Urinary bladder (tissue), 4 donors: ENCODE measurements at places on chromosomes 13 and 19.

GRCh38 chr13:22800526-22801401 is 380.0 kb upstream of the SGCG start:
- DNase-seq = no peak

- no peak for DNase-seq
These were observed 57.3 kb downstream of the SMARCA4 start for GRCh38 chr19:11018179-11018578.

GRCh38 chr13:26200811-26201210 is 21.3 kb downstream of the RNF6 start:
- DNase-seq = no peak

- no peak for DNase-seq
These were observed 24.5 kb upstream of the CXCL17 start for GRCh38 chr19:42467183-42467760.

GRCh38 chr13:76799696-76800095 is 86.5 kb downstream of the KCTD12 start:
- DNase-seq = no peak

GRCh38 chr13:46172531-46172991 is 9.4 kb downstream of the LCP1 start:
- no peak for DNase-seq

- no peak for DNase-seq
These were observed 10.7 kb downstream of the ERCC5 start for GRCh38 chr13:102856557-102856956.

- DNase-seq = no peak
These were observed 480.1 kb downstream of the GPC5 start for GRCh38 chr13:91878491-91878890.

GRCh38 chr13:103799028-103799427 is 732.8 kb upstream of the SLC10A2 start:
- DNase-seq = no peak

GRCh38 chr19:39432677-39433025 is 3.1 kb downstream of the RPS16 start:
- DNase-seq = no peak

DNA sequence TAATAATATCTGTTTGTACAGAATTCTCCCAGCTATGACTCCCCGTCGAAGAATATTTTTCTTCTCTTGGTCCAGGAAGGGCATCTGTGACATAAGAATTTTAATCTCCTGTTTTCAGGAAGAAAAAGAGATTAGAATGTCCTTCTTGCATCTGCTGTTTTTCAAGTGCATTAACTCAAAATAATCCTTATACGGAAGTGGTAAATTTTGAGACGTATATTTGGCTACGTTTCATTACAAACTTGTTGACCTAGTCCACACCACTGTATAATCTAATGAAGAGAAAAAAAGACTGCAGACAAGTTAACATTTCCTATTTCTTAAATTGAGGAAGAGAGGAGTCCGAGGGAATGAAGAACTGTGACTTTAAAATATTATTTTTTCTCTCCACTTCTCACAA is 959.9 kb downstream of the DIAPH3 start:
- DNase-seq = no peak

DNA sequence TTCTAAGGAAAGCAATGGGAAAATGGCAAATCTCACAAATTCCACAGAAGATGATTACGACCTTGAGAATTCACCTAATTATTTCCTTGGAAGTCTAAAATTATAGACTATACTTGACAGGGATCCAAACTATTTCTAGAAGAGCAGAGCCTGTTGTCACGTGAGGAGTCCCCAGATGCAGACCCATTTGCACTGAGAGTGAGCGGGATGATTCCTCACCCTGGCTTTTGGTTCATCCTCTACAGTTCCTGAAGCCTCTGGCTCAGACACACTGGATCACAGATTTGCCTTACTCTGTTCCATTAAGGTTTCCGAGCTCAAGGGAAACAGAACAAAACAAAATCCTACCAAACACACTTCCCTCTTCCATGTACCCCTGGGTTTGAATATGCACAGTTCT is 23.0 kb upstream of the CYSLTR2 start:
- DNase-seq = no peak

DNA sequence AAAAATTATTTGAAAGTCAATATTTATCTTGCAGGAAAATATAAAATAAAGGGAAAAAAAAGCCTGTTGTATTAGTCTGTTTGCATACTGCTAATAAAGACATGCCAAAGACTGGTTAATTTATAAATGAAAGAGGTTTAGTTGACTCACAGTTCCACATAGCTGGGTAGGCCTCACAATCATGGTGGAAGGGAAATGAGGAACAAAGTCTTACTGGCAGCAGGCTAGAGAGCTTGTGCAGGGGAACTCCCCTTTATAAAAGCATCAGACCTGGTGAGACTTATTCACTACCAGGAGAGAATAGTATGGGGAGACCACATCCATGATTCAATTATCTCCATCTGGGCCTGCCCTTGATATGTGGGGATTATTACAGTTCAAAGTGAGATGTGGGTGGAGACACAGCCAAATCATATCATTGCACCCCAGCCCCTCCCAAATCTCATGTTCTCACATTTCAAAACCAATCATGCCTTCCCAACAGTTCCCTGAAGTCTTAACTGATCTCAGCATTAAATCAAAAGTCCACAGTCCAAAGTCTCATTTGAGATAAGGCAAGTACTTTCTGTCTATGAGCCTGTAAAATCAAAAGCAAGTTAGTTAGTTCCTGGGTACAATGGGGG is 1416.5 kb upstream of the SPRY2 start:
- DNase-seq = no peak

GRCh38 chr19:51724543-51724942 is 752 bp upstream of the HAS1 start:
- no peak for DNase-seq

DNA sequence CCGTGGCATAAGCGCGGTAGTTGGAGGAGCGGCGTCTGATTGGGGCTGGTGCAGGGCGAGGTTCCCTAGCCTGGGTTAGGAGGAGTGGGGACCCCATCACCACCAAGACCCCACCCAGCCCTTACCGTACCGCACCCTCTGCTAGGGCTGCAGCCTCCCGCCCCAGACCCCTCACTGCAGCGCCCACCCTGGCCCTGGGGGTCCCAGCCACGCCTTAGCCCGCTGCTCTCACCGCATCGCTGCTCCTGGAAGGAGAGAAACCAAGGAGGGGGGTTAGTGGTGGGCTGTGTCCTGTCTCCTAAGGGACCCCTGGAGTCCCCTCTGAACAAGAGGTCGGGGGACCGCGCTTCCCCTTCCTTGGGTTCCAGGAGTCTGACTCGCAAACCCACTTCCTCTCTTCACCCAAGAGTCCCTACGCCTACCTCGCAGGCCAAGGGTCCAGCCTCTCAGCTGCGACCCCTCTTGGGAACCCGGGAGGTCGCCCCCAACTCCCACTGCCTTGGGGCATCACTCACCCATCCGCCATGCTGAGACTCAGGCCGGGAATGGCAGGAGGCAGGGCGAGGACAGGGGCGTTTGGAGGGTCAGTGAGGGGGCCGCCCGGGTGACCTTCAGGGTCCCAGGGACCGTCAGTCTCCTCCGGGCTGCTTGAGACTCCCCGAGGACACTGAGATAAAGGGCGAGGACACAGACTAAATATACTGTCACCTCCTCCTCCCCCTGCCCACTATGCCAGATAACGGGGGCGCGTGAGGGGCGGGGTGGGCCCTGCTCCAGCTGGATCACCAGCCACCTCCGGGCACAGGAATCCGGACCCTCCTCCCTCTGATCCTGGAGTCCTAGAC is at the start of gene TNNI3:
Gene TNNI3 (minus strand): TSS at position 669 of the 845 bp plus-strand sequence. CDS start 143 bp downstream, at position 526.
- DNase-seq = no peak

DNA sequence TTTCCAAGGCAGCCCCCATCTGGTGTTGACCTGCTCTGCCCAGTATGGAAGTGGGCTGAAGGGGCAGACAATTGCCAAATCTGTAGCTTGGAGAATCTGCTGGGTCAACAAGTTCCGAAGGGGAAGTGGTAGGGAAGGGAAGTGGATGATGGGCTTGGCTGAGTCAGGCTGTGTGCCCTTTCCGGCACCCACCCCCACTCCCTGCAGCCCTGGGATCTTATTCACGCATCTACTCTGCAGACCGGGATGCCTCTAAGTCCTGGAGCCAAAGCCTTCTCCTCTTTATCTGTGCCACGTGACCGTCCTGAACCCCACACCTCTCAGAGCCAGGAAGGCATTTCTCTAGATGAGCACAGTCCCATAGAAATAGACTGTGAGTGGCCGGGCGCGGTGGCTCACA is 7.5 kb upstream of the C5AR2 start:
- no peak for DNase-seq

DNA sequence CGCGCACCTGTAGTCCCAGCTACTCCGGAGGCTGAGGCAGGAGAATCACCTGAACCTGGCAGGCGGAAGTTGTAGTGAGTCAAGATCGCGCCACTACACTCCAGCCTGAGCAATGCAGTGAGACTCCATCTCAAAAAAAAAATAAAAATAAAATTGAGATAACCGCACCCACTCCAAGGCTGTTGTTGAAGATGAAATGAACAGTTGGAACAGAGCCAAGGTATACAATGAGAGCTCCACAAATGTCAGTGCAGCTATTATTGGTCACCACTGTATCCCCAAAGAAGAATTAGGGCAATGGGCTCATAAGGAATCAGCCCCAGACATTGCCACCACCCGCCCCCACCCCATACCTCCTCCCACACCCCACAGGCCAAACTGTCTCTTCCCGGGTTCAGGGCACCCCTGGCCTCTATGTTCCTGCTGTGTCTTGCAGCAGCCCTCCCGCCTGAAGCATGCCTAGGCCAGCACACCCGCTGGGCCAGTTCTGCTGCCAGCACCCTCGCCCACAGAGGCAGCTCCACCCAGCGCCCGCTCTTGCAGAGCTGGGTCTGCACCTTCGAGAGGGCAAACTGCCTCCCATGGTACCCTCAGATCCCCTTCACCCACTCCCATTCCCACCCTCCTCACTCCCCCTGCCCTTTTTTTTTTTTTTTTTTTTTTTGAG is 3.5 kb upstream of the S1PR5 start:
- no peak for DNase-seq

GRCh38 chr13:60662595-60662994 is 265.6 kb downstream of the TDRD3 start:
- no peak for DNase-seq

DNA sequence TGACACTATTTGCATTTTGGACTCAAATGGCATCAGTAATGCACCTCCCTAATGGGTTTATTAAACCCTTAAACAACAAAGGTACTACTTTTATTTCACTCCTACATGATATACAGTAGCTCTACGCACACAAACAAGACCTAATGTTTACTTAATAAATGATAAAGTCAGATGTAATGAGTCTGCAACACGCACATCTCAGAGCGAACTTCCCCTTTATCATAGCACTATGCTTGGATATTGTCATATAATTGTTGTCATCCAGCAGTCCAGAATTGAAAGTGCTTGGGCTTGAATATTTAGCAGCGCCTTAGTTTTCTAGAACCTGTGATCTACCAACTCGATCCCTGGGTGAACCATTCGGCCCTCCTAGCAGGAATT is 772 bp downstream of the PARP4 start:
- no peak for DNase-seq

GRCh38 chr13:36753176-36753575 is 65.8 kb upstream of the RFXAP start:
- no peak for DNase-seq

DNA sequence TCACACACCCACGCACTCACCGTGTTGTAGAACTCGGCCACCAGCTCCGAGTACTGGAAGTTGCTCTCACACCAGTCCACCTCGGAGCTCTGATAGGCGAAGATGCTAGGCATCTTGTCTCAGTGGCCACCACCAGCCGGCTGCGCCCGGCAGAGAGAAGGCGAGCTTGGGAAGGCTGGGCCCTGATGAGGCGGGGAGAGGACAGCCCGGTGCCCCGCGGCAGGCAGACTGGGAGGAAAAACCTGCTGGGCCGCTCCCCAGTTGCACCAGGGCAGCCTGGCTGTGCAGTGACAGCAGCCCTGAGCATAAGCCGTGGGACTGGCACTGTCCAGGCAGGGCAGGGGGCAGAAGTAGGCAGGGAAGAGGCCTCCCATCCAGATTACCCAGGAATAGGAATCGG is at the start of gene ACER1:
Gene ACER1 (minus strand): TSS at position 174 of the 400 bp plus-strand sequence. CDS start 61 bp downstream, at position 113.
- DNase-seq = no peak

DNA sequence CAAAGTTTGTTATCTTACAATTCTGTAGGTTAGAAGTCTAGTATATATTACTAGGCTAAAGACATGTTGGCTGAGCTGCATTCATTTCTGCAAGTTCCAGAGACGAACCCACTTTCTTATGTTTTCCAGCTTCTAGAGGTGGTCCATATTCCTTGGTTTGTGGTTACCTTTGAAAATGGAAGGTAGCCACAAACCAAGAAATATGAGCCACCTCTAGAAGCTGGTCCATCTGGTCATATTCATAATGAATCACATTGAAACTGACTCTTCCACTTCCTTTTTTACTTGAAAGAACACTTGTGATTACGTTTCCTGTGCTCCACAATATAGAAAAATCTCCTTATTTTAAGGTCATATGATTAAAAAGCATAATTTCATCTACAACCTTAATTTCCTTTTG is 943.0 kb upstream of the PCDH9 start:
- DNase-seq = no peak

DNA sequence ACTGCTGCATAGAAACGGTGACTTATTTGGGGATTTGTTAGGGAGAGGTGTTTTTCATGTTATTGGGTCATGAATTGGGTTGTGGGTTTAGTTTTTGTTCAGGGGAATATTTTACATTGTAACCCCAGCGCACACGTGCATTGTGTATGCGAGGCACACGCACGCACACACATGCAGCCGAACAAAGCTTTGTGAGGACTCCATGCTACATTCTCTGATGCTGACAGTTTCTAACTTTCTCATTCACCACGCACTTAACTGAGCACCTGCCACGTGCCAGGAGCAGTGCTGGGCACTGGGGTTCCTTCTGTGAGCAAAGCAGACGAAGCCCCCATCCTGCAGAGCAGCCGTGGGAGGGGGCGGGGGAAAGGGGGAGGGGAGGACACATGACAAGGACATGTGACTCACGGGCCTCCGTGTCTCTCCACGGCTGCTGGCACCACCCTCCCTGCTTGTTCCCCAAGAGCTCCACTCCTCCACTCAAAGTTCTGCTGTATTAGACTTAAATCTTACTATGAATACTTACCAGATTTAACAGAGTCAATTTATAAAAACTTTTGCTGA is 55.6 kb downstream of the SLC7A9 start:
- no peak for DNase-seq

DNA sequence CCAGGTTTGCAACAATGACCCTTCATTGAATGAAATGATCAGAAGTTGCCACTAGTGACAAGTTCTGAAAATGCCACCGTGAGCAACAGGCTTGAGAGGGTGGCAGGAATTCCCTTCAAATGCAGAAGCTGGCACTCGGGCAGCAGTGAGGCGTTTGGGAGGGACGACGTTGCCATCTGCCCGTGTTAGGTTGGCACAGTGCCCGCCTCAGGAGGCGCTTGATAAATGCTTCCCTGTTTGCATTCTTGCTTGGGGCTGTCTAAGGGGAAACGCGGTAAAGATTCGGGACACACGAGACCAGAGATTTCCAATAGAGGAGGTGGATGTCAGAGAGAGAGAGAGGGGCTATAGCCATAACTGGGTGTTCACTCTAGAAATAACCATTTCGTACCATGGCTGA is 101.9 kb downstream of the TEX29 start:
- no peak for DNase-seq

- no peak for DNase-seq
These were observed 1.5 kb downstream of the KISS1R start for GRCh38 chr19:918481-919198.

GRCh38 chr19:56083668-56084067 is 37.4 kb downstream of the ZNF787 start:
- no peak for DNase-seq
